ENCODE measurements at places on chromosomes 6 and 20.

DNA sequence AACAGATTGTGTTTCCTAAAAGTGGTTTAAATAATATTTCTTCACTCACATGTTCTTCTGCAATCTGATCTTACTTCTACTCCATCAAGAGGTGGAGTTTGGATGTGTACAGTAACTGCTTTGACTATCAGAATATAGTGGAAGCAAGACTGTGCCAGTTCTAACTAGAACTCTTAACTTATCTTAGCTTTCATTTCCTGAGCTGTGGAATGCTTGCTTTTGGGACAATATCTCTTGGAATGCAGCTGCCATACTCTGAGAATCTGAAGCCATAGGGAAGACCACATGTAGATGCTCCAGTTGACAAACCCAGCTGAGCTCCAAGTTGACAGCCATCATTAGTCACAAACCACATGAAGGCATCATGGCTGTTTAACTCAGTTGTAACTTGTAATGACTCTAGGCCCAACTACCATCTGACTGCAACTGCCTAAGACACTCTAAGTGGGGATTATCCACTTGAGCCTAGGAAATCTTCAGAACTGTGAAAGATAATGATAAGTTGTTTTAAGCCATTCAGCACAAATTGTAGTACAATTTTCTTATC, 40.8 kb upstream of the MAN1A1 start:
- no peak for DNase-seq

DNA sequence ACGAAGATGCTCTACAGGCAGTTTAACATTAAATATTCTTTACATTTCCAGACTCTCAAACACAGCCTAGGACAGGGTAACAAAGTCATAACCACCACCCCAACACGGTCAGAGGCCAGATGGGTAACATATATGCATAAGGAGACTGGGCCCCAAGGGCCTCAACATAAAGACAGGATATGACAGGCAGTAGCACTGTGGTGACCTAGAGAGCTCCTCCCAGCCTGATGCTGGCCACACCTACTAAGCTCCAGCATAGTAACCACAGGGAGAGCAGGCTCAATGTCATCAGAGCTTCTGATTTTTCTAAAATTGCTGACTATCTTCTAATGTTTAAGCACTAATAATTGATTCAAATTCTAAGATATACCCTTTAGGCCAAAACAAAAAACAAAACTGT, 21.7 kb downstream of the SMLR1 start:
- no peak for DNase-seq

GRCh38 chr6:150636808-150637207, 37.1 kb downstream of the PLEKHG1 start:
- no peak for DNase-seq

DNA sequence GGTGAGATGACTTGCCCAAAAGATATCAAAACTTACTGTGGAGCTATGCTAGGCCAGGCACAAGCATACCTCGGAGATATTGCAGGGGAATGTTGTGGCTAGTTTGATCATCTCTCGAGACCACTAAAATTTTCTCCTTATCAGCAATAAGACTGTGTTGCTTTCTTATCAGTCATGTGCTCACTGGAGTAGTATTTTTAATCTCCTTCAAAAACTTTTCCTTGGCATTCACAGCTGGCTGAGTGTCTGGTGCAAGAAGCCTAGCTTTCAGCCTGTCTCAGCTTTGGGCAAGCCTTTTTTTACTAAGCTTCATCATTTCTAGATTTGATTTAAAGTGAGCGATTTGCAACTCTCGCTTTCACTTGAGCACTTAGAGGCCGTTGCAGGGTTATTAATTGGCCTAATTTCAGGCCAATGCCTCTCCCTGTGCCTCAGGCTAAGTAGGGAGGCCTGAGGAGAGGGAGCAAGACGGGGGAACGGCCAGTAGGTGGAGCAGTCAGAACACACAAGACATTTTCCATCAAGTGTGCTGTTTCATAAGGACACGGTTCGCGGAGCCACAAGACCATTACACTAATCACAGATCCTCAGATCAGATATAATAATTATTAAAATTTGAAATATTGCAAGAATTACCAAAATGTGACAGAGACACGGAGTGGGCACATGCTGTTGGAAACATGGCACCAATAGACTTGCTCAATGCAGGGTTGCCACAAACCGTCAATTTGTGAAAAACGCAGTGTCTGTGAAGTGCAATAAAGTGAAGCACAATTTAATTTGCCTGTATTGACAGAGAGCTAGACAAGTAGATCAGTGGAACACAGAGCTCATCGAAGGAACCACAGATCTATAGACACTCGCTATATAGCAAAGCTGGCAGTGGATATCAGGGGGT, 106.8 kb upstream of the SIRPG start:
- DNase-seq, result peak; percentile 16

- no peak for DNase-seq
Observed at GRCh38 chr6:132490024-132490423, 22.9 kb downstream of the STX7 start.

- no peak for DNase-seq
Observed at GRCh38 chr6:44177691-44178423, 19.2 kb downstream of the CAPN11 start.

Data from stimulated activated naive CD4-positive, alpha-beta T cell (primary cell).